ENCODE measurements at places on chromosomes 5 and 9. TPM values are rescaled to one million over a fixed set of nuclear protein-coding genes. Genes with fewer than 3 reads are reported as not detected.

The RNF183 gene
- total RNA-seq = not detected

The HACD4 gene
- total RNA-seq = 0.19 TPM

The OR1Q1 gene
- total RNA-seq = not detected

The GLDC gene
- total RNA-seq = 6.9 TPM

The IRX1 gene
- not detected for total RNA-seq

The KYAT1 gene
- 9.5 TPM for total RNA-seq

The PAEP gene
- not detected for total RNA-seq

The CCL27 gene
- not detected for total RNA-seq

The PCDHGB7 gene
- 15.7 TPM for total RNA-seq

The ENTPD2 gene
- total RNA-seq = not detected

The PDE6A gene
- total RNA-seq = under 0.01 TPM

The FGD3 gene
- 0.19 TPM for total RNA-seq

The TEX48 gene
- not detected for total RNA-seq

The TAS2R1 gene
- not detected for total RNA-seq

The DIPK1B gene
- 182 TPM for total RNA-seq

The ADRA1B gene
- total RNA-seq = 0.33 TPM

The SPATA31D4 gene
- total RNA-seq = not detected

The ELOVL7 gene
- not detected for total RNA-seq

The SELENOP gene
- total RNA-seq = 4.9 TPM

The IFNA21 gene
- not detected for total RNA-seq

The SETX gene
- total RNA-seq = 71.5 TPM

The TAF11L5 gene
- not detected for total RNA-seq
